Activated naive CD4-positive, alpha-beta T cell treated with anti-CD3 and anti-CD28 coated beads, Interleukin-2, amount 50 U/mL, for 16 hours (primary cell): ENCODE measurements at places on chromosomes 12 and 14.
A peak's percentile ranks its signal among the peaks of the same experiment; 100 is the strongest.

DNA sequence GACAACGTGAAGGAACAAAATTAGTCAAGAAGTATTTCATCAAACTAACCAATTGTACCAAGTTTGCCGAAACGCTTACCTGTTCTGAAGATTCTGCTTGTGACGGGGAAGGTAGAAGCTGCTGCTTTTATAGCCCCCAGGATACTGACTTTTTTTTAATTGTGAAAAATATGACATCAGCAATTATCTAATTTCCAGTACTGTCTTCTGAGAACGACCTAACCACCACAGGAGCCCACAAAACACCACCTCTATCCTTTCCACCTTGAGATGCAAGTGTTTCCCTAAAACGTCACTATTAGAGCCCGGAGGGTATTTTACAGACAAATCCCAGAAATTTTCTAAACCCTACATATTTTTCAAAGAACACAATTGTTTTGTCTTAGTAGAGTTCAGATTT is at the start of gene IL22:
TSS of gene IL22 (minus strand) at position 101 of the 400 bp plus-strand sequence. CDS start 156 bp downstream, outside the sequence.
- no peak for DNase-seq

GRCh38 chr12:2301531-2302461 is 249.0 kb downstream of the CACNA1C start:
- no peak for DNase-seq

DNA sequence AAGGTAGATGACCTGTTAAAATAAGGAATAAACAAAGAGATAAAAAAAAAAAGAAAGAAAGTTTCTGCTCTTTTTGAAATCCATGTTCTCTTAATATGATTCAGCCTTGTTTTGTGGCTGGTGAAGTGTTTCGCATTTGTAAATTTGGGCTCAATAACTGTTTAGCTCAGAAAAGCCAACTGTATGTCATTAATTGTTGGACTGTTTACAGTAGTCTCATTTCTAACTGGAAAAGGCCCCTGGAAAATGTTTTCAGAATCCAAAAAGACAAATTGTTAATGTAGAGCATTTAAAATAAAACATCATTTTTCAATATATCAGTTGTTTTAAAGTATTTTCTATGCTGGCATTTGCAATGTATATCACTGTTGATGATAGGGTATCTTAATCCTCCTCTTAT is 47.4 kb upstream of the DYRK2 start:
- DNase-seq, result no peak

DNA sequence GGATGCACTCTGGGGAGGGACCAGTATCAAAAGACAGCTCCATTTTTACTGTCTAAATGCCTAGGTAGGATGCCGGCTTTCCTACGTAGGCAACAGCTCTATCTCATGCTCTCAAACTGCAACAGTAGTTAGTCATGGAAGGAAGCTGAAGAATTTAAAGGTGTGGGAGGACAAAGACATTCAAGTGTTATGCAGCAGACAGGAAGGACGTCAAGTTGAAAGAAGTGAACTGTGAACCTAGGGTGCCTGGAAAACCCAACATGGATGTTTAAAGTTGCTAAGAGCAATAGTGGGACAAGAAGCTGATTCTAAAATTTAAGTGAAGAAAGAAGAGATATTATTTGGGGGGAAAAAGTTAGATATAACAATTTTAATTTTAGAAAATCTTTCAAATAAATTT is 5.9 kb downstream of the SEC23A start:
- DNase-seq, result no peak

DNA sequence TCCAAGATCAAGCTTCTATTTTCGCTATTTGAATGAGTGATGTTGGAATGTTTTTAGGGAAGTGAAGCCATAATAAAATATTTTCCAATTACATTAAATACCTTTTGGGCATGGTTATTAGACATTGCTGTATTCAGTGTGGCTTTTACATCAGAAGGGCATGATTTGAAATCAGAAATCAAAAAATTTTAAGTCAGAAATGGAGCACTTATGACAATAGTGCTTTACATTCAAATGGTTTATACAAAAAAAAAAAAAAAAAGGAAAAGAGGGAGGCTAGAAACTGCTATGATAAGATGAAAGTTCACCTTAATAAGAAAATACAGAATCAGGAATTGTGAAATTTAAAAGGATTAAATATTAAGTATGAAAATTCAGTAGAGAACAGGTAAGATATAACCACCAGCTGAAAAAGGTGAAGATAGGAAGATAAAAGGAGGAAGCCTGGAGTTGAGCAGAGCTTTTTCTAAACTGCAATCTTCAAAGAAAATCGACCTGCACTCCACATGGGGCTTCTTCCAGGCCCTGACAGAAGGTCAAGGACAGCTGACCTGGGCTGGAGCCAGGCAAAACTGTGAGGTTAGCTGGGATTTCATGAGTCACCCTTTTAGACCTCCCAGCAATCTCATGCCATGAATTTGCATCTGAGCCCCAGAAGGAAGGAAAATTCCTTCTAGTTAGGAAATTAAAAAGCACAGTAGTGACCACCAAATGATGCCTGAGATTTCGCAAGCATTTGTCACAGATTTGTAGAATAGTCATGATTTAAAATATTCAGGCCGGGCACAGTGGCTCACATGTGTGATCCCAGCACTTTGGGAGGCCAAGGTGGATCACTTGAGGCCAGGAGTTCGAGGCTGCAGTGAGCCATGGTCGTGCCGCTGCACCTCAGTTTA is 23.4 kb upstream of the BMP4 start:
- DNase-seq, result no peak

- peak; percentile 69 for DNase-seq
These were observed 26.2 kb downstream of the ZCRB1 start for GRCh38 chr12:42299392-42300308.

GRCh38 chr12:105823810-105824209 is 314.9 kb downstream of the NUAK1 start:
- no peak for DNase-seq

- DNase-seq, result no peak
These were observed 379.7 kb upstream of the DDHD1 start for GRCh38 chr14:53532853-53533252.

DNA sequence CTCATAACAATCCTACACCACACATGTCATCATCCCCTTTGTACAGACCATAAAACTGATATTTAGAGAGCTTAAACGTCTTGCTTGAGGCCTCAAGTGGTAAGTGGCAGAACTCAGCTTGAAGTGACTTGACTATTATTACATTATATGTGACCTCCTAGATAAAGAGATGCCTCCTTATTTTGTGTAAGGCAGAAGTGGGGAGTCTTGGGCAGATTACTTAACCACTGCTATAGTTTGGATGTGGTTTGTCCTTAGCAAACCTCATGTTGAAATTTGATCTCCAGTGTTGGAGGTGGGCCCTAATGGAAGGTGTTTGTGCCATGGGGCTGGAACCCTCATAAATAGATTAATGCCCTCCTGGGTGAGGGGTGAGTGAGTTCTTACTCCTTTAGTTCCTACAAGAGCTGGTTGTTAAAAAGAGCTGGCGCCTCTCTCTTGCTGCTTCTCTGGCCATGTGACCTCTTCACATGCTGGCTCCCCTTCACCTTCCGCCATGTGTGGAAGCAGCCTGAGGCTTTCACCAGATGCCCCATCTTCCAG is 37.4 kb downstream of the RCOR1 start:
- no peak for DNase-seq

- peak; percentile 47 for DNase-seq
These were observed 58.1 kb upstream of the SRSF5 start for GRCh38 chr14:69708586-69709560.

DNA sequence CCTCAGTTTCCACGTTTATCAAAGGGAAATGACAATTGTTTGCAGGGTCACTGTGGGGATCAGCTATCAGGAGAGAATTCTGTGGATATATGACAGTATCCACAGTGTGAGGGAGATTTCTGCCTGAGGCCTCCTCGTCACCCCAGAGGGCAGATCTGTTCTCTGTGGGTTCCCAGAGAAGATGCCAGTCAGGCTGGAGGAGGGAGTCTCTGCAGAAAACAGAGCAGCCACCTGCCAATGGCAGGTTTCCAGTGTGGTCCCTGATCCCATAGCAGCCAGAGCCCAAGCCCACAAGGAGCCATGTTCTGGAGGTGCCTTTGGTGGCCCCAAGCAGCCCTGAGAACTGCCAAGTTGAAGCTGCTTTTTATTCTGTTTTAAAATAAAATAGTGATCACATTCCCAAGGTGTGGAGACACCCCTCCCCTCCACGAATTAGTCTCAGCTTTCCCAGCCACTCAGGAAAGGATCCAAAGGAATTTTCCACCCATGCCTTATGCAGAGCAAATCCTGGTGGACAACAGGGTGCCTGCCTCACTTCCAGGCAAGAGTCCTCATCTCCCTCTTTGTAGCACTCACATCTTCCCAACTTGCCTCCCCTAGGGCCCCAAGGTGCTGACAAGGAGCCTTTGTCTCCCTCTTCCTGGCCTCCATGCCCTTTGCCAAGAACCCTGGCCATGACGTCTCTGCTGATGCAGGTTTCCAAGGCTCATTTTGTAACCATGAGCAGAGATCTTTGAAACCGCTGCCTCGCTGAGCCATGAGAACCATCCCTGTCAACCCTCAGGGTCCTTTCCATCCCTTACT is 20.4 kb downstream of the CMKLR1 start:
- DNase-seq, result no peak

GRCh38 chr14:36659822-36660735 is 1.6 kb upstream of the PAX9 start:
- no peak for DNase-seq

DNA sequence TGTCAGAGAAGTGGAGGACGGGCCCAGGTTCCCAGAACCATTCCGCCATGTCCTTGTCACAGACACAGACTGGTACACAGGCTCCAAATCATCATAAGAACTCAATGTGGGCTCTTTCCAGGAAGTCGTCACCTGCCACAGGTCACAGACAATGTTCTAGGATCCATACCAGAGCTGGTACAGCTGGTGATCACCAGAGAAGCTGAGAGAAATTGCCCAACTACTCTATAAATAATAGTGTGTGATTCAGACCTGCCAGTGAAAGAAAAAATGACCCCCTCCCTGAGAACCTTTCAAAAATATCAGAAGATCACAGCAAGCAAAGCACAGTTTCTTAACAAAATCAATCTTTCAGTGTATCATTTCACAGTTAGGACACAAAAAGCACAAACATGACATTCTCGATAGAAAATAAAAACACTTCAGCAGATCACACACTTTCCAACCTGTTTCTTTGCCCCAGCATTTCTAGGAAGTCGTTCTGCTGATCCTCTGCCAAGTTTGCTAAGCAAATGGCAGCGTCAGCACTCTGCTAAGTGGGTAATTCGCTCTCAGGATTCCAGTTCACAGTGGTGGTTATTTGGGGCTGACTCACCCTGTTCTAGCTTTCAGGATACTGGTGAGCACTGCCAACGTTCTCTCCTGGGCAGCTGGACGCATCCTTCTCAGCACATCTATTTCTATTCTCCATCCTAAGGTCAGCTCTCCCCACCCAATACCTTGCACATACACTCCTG is 223.3 kb upstream of the SFSWAP start:
- no peak for DNase-seq

DNA sequence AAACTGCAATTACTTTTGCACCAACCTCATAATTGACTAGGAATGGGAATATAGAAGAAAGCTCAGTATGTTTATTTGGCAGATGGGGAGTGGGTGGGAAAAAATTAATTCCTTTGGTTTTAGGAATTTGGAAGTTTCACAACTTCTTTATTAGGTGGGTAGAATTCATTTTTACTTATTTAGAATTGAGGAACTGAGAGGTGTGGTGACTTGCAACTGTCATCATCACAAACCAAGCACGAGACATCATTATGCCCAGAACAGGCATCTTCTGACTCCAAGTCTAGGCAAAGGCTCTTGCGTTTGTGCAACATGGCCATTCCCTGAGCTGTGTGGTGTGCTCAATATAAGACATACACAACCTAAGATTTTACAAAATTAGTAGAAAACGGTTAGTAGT is 380.0 kb downstream of the ATP23 start:
- no peak for DNase-seq

DNA sequence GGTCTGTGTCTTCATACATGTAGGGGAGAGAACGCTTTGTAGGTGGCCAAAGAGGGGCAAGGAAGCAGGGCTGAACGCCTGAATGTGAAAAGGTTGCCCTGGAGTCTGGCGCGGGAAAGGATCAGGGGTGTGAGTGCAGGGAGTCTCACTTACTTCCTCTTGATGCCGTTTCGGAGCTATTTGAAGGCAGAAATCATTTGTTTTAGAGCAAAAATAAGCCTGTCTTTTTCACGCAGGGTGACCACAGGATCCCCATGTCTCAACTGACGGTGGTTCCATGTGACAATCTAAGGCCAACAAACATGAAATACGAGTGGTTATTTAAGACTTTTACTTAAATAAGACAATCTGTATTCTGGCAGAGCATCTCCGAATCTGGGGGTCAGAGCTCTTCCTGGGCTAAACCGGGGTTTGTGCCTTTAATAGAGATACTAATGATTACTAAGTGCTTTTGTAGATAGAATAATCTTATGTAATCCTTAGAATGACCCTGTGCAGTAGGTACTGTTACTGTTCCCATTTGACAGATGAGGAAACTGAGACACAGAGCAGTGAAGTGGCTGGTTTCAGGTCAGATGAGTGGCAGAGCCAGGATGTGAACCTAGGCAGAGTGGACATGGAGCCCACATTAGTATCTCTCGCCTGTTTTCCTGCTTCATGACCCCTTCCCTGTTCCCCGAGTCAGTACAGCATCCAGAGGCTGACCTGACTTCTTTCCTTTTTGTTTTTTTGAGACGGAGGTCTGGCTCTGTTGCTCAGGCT is 1.9 kb downstream of the BRI3BP start:
- no peak for DNase-seq

DNA sequence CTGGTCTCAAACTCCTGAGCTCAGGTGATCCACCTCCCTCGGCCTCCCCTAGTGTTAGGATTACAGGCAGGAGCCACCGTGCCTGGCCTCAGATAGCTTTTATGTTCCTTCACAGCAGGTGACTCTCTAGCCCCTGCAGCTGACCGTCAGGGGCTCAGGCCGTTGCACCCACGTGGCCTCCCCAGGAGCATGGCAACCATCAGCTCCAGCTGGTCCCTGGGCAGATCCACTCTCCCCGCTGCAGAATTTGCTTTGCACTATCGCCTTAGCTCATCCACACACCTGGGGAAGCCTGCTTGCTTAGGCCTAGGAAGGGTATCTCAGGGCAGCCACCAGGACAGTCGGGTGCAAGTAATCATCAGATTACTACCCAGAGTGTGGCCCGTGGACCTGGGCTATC is 62.6 kb downstream of the TSPAN9 start:
- no peak for DNase-seq

DNA sequence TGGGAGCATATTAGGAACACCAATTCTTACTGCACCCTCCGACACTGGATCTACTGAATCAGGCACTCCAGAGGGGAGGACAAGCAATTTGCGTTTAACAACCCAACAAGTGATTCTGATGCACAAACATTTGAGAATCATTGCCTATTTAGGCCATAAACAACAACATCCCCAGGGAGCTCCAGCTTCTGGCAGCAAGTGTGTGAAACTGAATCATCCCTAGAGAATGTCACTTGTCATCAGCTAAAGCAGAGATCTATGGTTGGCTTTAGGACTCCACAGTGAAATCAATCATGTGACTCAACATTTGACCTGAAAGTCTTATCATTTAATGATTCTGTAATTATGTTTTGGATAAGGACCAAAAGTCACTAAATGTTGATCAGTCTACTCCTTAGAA is 505.0 kb upstream of the FLRT2 start:
- DNase-seq, result no peak

GRCh38 chr14:103194256-103195045 is 71.2 kb downstream of the TNFAIP2 start:
- DNase-seq, result no peak
